ENCODE measurements at places on chromosomes 2 and 18. TPM values are rescaled to one million over a fixed set of nuclear protein-coding genes. Genes with fewer than 3 reads are reported as not detected.

MEP1B gene
- not detected for total RNA-seq

CD8B2 gene
- total RNA-seq, result not detected

GKN2 gene
- not detected for total RNA-seq

KLHL41 gene
- 32.3 TPM for total RNA-seq

- no peak for DNase-seq
These were observed 4.4 kb downstream of the C2orf92 start for GRCh38 chr2:97673915-97674283.

DNA sequence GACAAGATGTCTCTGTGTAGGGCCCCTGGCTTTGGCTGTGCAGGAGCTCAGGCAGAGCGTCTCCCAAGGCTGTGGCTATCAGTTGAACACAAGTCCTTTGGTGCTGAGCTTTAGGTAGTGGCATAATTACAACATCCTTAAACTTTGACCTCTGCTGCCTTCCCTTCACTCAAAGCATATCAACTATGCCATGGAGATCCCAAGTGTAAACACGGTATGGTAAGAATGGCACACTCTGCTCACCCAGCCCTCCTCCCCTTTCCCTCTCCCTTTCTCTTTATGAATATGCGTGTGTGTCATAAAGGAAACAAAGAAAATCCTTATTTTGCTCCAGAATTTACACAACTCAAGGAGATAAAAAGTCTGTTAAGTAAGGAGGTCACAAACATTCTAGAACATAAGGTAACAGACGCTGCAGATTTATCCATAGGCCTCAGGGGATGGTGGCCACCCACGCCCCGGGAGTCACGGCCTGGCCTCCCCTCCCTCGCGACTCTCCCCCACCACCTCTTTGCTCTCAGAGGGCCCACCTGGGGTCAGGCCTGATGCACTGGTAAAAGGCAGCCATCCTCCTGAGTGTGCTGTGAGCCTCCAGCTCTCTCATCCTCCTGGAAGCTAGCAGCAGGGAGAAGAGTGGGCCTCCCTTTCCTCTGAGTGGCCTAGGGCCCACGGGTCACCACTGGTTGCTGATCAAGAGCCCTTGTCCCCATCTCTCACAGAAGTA, 67.3 kb downstream of the CRACDL start:
- no peak for DNase-seq

DNA sequence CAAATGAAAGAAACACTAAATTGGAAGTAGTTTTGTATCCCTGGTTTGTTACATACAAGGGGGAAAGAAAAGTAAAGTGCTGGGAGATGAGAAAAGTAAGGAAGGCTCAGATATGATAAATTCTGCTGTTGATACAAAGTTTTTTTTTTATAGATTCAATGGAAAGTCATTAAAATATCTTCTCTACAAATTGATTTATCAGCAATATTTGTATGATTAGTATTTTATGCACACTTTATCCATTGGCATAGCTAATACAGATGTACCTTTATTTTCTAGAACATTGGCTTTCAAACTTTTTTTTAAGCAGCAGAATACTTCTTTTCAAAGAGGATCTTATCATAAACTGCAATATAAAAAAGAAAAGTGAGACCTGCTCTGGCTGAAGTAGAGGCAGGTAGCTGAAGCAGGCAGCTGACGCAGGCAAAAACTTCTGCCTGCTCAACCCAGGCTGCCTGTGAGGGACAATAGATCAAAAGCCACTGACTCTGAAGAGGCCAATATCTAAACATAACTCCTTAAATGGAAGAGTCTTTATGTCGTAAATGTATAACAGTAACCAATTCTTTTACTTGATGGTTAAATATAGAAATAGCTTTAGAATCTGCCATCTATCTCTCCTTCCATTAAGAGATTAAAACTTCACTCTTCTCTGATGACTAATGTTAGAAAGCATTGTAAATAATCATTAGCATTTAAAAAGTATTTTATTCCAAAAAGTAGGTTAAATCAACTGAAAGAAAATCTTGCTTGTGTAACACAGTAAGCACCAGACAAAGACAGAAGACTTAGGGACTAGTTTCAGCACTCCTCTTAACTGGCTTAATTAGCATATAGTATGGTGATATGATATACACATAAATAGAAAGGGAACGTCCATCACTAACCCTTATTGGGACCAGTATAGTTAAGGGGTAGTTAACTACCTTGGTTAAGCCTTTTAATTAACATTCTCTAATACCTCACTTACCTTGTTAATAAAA, 174.2 kb downstream of the SLC39A10 start:
- no peak for DNase-seq

- no peak for DNase-seq
These were observed 144.5 kb downstream of the CYP26B1 start for GRCh38 chr2:72003124-72003523.

DNA sequence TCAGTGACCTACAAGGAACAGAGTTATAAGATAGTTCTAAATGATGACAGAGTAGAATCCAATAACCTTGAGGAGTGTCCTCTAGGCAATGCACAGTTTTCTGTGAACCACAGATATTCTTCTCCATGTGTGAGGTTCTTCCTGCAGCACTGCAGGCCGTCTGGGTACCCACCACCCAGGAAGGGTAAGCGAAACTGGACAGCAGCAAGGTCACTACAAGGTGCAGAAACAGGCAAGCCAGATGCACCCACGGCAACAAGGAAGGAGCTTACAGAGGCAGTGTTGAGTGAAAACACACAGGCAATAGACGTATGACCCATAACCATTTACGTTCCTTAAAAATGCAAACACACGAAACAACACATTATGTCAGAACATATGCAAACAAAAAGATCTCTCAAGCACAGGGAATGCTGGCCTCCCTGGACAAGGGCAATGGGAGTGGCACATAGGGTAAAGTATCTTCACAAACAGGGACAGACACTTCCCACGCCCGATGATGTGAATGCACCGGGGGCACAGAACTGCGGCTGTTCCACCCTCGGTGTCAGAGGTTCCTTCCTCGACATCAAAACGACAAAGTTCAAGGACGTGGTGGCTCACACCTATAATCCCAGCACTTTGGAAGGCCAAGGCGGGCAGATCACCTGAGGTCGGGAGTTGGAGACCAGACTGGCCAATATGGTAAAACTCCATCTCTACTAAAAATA, 84.1 kb downstream of the NDUFA10 start:
- no peak for DNase-seq

GRCh38 chr18:3619222-3619621, 169.2 kb downstream of the TGIF1 start:
- no peak for DNase-seq

- no peak for DNase-seq
These were observed 92.8 kb upstream of the NEDD4L start for GRCh38 chr18:57951117-57951796.

DNA sequence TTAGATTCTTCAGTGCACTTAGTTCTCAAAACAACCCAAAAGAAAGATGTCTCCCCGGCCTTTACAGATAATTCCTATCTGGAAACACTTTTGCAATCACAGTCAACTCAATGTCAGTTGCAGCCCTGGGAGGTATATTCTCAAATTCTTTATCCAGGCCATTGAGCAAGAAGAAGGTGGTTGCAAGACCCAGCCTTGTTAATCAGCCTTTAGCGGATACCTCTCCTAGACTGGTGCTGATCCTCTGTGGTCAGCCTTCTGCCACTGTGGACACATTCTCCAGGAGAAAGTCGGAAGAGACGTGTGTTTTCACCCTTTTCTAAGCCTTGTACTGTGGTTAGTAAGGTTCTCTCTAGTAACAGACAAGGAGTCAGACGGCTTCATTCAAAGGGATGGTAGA, 7.8 kb upstream of the FZD7 start:
- no peak for DNase-seq

- DNase-seq, result no peak
These were observed 8.2 kb downstream of the PTGR3 start for GRCh38 chr18:75200605-75201280.

- no peak for DNase-seq
These were observed 19.0 kb downstream of the KRCC1 start for GRCh38 chr2:88036606-88037005.

- no peak for DNase-seq
These were observed 56.4 kb upstream of the MGAT5 start for GRCh38 chr2:134197445-134197844.

DNA sequence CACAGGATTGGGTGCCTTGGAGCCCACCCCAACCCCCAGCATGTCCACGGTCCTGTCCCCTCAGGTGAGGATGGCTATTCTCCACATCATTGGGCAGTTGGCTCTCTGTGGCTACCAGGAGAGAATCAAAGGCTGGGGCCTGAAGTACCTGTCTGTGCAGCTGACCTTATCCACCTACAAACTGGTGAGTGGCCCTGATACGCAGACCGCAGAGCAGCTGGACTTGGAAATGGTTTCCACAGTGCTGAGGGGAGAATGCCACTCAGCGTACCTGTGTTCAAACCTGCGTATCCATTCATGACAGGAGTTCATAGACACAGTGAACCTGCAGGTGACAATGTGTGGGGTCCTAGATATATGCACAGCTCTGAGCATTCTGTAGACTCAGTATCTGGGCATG, 21.6 kb downstream of the MROH2A start:
- DNase-seq, result no peak

DNA sequence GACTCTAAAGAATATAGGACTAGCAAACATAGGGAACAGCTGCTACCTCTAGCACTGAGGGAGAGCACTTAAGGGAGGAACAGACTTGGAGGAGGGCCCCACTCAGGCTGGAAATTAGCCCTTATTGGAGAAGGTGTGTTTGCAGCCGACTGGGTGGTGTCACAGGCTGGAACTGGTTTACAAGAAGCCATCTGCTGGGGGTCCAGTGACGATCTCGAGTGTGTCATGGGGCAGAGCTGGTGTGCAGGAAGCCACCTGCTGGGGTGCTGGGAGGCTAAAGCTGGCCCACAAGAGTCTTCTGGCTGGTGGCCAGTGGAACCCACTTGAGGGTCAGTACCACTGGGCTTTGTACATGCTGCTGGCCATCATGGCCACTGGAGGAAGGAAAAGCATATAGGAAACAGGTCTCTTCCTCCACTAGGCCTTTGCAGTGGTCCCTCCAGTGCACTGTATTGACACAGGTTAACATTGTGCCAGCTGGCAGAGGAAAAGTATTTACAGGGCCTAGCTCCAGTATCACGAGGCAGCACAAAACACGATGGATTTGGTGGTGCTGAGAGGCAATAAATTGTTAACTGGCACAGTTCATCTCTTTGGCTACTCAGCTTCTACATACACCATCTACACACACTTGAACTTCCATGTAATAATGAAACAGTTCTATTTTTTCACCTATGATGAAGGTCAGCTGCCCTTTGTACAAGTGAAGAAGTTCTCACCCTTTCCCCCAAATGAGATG, 43.6 kb downstream of the MAP3K20 start:
- no peak for DNase-seq

DNA sequence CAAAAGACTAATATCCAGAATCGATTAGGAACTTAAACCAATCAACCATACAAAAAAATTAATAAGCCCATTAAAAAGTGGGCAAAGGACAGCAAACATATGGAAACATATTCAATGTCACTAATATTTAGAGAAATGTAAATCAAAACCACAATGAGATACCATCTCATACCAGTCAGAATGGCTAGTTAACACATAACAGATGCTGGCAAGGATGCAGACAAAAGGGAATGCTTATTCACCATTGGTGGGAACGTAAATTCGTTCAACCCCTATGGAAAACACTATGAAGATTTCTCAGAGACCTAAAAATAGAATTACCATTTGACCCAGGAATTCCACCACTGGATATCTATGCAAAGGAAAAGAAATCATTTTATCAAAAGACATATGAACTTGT, 468.2 kb upstream of the ST6GAL2 start:
- DNase-seq, result no peak

DNA sequence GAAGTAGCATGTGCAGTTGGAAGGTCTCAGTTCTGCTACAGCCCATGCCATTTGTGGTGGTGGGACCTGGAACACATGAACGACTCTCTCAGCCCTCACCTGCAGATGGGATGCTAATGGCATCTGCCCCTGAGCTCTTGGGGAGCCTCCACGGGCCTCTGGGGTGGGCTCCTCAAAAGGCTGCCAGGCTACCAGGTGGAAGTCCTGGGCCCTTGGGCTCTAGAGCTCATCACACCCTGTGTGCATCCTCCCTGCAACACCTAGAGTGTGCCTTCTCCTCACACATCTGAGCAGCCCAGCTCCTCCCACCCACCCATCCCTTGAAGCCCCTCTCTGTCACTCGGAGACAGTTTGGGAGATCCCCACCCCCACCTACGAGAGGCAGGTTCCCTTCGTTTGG, 231.8 kb upstream of the MYT1L start:
- DNase-seq, result no peak

DNA sequence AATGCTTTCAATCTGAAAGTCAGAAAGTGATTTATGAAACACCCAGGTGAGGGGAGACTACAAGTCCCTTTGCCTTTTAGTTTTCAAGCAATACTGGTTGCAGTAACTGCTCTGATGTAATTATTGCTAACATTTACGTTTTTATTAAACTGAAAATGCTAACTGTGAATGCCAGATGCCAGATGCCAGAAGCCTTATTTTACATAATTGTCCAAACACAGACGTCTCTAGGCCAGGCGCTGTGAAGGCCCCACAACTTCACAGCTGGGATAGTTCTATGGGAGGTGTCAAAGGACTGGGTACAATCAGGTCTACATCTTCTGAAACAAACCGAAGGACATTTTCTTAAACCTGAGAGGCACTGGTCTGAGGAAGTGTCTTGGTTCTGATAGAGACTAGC, 27.5 kb upstream of the MSGN1 start:
- DNase-seq, result no peak

- no peak for DNase-seq
These were observed 54.5 kb upstream of the AFF3 start for GRCh38 chr2:100196786-100197494.

- peak; percentile 84 for DNase-seq
These were observed 37.4 kb upstream of the RAPGEF4 start for GRCh38 chr2:172698041-172698863.

GRCh38 chr2:201698588-201699226, at the start of gene MPP4:
MPP4 (minus strand) TSS chr2:201698644; CDS start chr2:201693954, 4,690 bp downstream.
- peak; percentile 68 for DNase-seq

GRCh38 chr18:58288921-58289797, 245.1 kb downstream of the NEDD4L start:
- DNase-seq, result peak; percentile 56

GRCh38 chr2:2574401-2575180, 243.5 kb upstream of the MYT1L start:
- DNase-seq, result no peak

DNA sequence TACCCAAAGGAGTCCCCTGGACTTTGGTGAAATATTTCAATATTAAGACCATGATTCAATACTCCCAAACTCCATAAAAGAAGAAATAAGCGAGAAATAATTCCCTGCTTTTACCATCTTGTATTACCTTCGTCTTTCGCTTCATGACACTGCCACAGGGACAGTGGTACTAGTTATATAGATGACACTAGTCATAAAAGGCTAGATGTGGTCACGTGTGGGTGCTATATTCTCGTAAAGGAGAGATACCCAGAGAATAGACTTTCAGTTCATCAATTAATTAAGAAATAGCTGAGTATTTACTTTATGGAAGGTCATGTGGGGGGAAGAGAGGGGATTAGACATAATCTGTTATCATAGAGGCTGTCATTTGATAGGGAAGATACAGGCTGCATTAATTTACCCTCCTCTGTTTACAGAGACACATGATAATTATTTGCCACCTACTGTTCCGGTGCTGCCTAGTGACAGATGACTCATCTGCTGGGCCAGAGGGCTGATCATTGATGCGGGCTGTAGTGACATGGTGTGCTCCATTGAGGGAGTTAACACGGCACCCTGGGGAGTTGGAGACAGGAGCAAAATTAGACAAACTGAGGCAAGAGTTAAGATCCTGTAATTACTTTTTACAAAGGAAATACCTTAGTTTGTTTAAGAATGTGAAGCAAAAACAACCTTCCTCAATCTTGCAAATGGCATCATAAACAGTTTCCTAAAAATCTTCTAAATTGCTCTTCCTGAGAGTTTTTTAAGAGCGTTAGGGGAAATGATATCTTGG, 78.2 kb upstream of the ITGB6 start:
- no peak for DNase-seq
